NCI-H2171 treated with DMSO at 0.1 percent for 48 hours (cell line): ENCODE measurements at places on chromosomes 4 and X.

DNA sequence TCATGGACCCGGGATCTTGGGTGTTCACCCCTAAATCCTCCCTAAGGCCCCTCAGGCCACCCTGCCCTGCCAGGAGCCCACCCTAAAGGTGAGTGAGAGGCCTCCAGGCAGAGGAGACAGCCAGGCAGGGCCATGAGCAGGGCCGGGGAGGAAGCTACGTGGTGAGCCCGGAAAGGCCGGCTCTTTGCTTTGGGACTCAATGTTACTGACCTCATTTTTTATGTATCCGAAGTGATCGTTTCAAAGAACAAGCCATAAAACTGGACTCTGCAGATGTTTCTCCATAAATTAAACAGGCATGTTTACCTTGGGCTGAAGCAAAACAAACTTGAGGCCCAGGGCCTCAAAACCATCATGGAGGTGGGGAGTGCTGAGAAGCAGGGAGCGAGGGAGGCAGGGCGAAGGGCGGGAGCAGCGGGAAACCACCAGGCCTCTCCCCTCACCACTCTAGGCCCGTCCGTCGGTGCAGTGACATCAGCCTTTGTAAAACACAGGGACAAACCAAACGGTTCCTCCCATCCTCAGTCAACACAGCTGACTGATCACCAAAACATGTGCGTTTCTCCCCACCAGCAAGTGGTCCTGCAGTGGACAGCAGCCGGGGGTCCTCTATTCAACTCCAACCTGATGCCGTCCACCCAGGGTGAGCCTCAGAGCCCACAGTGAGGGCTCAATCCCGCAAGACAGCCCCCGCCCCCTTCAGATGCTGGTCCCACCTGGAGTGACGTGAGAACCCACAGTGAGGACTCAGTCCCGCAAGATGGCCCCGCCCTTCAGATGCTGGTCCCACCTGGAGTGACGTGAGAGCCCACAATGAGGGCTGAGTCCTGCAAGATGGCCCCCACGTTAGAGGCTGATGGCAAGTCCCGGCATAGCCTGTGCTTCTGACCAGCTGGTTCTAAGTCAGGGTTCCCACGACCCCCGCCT, 102.9 kb upstream of the LRPAP1 start:
- no peak for DNase-seq

DNA sequence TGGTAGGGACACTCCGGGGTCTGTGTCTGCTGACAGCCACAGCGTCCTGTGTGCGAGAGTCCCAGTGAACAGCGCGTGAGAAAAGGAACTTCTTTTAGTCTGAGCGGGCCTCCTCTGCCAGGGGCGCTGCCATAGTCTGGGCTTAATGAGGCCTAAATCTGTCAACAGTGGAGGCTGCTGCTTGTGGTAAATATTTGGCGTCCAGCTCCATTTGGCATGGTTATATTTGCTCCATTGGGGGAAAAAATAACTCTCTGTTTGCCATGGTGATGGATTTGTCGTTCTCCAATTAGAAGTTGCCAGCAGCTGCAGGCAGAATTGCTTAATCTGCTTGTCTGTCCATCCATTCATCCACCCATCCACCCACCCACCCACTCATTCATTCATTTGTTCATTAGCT, 71.4 kb upstream of the PSAPL1 start:
- no peak for DNase-seq

DNA sequence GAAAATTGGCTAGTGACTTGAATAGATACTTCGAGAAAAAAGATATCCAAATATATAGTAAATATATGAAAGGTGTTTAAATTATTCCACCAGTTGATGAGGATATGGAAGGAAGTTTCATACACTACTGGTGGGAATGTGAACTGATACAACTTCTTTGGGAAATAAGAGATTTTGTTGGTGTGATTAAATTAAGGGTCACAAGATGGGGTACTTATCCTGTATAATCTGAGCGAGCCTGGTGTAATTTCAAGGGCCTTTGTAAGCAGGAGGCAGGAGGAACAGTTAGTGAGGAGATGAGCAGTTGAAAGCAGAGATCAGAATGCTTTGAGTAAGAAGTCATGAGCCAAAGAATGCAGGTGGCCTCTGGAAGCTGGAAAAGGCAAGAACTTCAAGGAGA, 192.2 kb downstream of the KCTD8 start:
- no peak for DNase-seq

DNA sequence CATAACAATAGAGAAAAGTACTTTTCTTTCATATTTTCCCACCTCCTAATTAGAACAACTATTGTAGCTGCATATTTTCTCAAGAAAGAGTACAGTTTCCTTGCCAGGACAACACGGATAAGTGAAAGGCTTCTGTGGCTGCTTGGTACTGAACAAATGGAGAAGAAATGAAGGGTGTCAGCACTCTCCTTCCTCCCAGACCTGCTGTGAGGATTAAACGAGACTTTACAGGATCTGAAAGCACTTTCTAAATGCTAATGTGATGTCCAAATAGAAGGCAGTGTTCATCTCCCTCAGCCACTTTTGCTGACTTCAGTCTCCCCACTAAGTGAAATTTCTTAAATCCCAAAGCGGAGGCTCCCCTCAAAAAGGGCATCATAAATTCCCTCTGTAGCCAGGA, 13.9 kb downstream of the NIPAL1 start:
- no peak for DNase-seq

- no peak for DNase-seq
Measured at GRCh38 chr4:26088433-26088928, 174.5 kb downstream of the SMIM20 start.

DNA sequence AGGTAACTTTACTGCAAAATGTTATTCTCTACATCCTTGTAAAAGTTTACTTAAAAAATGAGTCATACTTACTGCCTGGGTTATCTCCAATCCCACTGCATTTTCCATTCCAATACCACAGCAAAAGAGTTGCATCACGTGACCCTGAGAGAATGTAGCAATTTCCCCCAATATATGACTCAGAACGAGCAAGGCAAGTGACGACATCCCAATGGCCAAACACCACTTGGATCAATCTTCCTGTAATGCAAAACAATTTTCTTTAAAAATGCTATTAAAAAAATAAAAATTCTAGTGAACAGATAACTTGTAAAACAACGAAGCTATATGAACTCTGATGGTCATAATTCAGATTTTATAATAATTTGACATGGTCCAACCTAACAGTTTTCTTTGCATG, 224.3 kb downstream of the DCLK2 start:
- DNase-seq = no peak

DNA sequence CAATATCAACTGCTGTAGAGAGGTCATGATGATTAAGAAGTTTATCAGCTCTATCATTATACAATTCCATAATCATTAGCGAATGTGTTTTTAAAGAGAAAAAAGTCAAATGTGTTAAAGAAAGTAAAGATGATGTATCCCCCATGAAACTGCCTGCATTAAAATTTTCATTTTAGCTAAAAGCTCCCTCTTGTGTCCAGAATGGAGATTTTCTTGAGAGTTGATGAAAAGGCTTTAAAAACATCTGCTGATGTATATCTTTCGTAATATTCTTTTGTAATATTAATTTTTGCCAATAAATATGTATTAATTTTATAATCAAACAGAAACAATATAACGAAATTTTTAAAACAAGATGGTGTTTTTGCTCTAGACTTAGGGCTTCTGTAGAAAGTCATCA, 52.1 kb upstream of the LHFPL1 start:
- DNase-seq = peak; percentile 3

DNA sequence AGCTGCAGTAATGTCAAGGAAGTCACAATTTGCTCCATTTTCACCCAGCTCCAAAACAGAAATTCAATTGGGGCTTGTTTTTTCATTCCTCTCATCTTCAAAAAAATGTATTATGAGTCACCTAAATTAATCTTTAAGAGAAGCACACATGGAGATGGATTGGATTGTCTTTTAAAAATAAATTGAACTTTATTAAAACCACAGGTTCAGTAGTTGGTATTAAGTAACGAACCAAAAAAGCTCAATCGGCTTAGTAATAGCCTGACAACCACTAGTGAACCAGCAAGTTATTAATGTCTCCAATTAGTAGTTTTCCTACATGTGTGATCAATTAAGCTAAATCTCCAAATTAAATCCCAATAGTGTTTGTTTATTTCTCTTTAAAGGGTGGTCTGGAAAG, 283.5 kb upstream of the GIMD1 start:
- no peak for DNase-seq

GRCh38 chrX:105299286-105299685, 78.8 kb upstream of the TEX13A start:
- no peak for DNase-seq
